ENCODE measurements at places on chromosomes 2 and 18.

- no peak for DNase-seq
These were observed 416.8 kb downstream of the LRATD1 start for GRCh38 chr2:15049096-15049993.

- no peak for DNase-seq
These were observed 131.3 kb downstream of the COL6A3 start for GRCh38 chr2:237282568-237283128.

GRCh38 chr2:23485841-23486683, 101.1 kb downstream of the KLHL29 start:
- DNase-seq: no peak

DNA sequence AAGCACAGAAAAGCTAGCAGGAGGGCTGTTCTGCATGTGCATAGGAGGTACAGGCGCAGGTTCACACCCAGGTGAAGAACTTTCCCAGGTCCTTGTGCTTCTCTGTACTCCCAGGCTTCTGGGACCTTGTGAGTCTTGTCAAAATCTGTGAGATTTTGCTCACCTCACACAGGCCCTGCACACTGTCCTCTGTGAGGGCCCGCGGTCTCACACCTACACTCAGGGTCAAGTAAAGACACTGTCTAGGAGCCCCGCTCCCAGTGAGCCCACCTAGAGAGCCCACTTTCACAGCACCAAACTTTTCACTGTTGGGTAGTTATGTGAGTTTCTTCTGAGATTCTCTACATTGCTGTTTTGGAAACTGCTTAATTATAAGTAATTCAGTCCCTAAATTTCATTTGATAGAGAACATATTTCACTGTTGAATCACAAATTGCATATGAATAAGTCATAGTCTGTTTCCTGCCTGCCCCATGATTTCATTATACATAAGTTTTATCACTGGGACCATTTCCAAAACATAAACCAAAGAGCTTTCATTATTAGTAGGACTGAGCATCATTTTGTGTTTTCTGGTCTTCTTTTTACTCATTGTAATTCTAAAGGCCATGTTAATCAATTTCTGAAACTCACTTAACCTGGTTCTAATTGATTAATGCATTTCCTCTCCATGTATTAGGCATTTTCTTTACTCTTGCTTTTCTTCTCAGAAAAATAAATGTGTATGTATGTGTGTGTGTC, 234.2 kb upstream of the SPOPL start:
- no peak for DNase-seq

DNA sequence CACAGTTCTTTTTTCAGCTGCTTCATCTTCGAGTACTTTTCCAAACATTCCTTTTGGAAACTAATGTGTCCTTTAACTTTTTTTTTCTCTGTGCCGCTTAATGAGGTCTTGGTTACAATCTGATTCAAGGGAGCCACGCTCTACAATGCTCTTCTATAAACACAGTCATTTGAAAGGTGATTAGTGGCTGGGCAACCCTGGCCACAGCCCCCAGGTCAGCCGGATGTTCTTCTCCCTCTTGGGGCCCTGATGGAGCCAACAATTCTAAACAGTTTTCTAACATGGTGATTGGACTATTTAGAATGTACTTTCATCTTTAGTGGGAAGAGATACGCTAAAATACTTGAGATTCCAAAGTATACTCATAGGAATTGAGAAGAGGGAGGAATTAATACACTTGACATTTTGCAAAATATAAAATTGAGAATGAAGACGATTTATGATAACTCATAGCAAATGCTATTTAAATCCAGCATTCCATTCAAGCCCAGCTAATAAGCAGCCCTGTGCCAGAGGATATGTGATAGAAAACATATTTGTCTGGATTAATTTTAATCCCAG, 83.7 kb upstream of the MBOAT2 start:
- no peak for DNase-seq

DNA sequence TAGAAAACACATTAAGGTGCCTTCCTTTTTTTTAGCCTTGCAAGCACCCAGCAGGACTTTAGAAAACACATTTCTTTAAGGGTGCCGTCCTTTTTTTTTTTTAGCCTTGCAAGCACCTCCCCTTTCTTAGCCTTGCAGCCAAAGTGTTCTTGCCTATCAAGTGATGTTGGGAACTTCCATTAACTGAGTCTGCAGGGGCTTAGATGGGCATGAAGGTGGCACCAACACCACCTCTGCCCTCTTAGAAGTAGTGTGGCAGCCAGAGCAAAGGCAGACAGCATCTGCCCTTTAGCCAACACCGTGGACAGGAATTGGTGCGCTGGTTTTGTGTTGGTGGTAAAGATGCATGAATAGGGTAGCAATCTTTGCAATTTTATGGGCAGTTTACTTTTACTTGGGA, 211.6 kb upstream of the SP5 start:
- DNase-seq: no peak

DNA sequence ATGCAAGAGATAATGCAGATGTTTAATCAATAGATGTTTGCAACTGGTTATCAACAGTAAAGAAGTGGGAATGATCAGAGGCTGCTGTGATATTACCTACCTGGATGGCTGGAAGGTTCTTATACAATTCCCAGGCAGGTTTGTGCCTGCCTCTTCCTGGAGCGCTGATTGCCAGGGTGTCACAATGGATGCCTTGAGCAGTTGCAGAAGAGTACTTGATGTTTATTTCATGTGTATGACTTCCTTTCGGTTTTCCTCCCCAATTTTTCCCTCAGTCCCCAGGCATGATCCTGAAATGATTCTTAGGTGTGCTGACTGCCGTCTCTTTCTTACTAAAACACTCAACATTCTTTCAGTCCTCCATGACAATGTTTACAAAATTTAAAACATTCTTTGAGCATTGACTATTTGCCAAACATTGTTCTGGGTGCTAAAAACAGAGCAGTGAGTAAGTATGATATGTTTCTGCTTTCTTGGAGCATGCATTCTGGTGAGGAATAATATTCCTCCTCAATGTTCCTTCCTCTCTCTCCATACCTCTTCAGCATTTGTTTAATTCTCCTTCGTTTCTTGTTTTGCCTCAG, 416.6 kb upstream of the TRIB2 start:
- no peak for DNase-seq

GRCh38 chr2:64943387-64944150, 45.6 kb upstream of the SLC1A4 start:
- DNase-seq: no peak

GRCh38 chr2:43370146-43370545, 143.7 kb upstream of the ZFP36L2 start:
- no peak for DNase-seq

- DNase-seq: no peak
These were observed 24.7 kb downstream of the CLUL1 start for GRCh38 chr18:621291-622043.

GRCh38 chr2:67055387-67056304, 341.5 kb upstream of the ETAA1 start:
- DNase-seq: no peak

GRCh38 chr2:216553482-216554240, 55.0 kb downstream of the RPL37A start:
- DNase-seq: no peak
